ENCODE measurements at places on chromosomes 4 and X.

- DNase-seq: peak; percentile 48
These were observed 146.3 kb upstream of the RPS6KA3 start for GRCh38 chrX:20412871-20413486.

DNA sequence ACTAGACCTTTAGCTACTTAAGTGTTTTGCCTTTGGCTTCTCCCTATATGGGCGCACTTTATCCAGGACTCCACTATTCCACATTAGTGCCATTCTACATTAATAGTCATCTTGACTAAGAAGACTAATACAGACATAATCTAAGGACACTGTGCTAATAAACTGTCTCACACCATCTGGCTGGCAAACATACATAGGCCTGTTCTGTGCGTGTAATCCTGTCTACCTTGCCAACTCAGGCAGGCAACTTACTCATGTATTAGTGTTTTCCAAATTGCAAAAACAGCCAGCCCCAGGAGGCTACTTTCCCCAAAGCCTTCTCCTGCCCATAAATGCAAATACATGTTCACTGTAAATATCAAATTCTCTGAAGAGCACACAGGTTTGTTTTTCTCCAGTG, 587.3 kb downstream of the TMA16 start:
- DNase-seq: no peak

DNA sequence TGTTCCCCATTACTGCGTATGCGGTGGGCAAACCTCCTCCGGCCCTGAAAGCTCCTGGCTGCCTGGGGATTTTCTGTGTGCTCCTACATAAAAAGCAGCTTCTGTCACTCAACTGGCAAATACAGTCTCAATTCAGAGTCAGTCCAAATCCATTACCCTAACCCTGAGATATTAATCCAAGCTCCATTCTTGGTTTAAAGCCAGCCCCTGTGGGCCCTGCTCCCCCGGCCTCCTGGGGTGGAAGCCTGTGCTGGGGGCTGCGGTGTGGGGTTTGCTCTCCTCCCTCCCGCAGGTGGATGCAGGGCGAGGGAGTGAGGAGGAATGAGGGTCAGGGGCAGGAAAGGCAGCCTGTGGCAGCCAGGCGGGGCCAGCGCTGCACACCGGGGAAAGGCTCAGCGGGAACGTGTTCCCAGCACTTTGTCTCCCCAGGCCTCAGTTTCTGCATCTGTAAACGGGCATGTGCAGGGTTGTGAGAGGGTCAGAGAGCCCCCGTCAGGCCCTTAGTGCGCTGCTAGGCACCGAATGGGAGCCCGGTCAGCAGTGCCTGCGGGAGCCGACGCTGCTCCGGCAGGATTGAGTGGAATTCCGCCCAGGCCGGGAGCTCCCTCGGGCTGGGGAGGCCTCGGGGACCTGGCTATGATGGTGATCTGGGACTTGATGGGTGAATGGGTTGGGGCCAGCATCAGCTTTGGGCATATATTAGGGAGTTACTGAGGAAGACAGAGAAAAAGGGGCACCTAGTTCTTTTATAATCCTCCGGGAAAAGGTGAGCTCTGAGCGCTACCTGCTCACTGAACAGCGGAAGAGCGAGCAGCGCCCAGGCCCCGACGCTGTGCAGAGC, 6.3 kb upstream of the RGS12 start:
- DNase-seq: no peak

DNA sequence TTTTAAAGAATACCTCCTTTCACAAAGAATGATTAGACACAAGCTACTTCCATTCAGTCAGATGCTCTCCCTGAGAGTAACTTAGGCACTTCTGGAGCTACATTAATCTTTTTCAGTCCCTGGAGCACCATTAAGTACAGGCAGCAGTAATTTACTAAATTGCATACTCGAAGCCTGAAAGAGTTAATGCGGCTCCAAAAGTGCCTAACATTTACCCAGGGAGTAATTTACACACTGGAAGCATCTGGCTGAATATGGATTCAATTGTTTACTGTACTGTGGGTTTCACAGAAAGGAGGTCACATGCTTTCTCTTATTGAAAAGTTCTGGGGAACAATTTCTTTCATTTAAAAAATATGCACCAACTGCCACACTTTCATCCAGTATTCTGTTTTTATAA, 260.8 kb upstream of the TENM3 start:
- DNase-seq: no peak
